Left ventricle myocardium superior (tissue), 1 donor: ENCODE measurements at places on chromosomes 2 and 18.

- DNase-seq = no peak
Measured at GRCh38 chr18:24466771-24467170, 6.3 kb downstream of the HRH4 start.

GRCh38 chr2:107588181-107588580 lies 238.5 kb upstream of the RGPD4 start:
- DNase-seq = no peak

DNA sequence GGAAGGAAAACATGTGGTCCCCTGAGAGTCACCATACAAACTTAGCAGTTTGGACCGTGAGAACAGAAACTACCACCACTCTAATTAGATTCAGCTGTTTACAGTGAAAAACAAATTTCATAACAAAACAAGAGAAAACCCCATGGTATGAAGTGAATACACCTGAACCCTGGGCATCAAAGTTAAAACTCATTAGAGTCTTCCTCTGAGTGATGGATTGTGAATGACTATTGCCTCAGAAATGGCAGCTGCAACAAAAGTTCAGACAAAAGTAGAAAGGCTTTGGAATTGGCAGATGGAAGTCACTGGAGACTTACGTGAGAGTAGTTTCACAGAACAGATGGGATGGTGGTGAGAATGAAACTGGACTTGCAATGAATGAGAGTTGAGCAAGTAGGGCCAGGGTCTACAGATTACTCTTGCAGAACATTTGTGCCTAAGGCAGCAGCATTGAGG lies 98.0 kb downstream of the AAK1 start:
- no peak for DNase-seq

- DNase-seq = no peak
Measured at GRCh38 chr18:29154196-29154757, 977.3 kb upstream of the CDH2 start.
